Sigmoid colon (tissue), 7 donors: ENCODE measurements at places on chromosomes 2 and 18.

DNA sequence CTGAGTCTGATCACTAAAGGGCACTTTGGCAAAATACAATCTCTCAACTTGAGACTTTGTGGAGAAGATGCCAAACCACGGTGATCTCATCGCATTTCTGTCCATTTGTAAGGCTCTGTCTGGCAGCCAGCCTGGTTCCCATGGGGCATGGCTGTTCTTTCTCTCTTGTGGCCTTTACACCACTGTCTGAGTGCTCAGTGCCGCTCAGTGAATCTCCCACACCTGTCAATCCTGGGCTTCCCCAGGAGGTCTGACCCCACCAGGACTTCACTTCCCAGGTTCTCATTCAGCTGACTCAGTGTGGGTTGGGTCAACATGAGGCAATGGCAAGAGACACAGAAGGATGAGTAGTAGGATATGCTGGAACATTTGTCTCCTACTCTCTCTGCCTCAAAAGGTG is 96.8 kb upstream of the TRIB2 start:
- DNase-seq, result no peak

GRCh38 chr18:78906066-78906465 is 73.6 kb upstream of the SALL3 start:
- DNase-seq, result no peak

DNA sequence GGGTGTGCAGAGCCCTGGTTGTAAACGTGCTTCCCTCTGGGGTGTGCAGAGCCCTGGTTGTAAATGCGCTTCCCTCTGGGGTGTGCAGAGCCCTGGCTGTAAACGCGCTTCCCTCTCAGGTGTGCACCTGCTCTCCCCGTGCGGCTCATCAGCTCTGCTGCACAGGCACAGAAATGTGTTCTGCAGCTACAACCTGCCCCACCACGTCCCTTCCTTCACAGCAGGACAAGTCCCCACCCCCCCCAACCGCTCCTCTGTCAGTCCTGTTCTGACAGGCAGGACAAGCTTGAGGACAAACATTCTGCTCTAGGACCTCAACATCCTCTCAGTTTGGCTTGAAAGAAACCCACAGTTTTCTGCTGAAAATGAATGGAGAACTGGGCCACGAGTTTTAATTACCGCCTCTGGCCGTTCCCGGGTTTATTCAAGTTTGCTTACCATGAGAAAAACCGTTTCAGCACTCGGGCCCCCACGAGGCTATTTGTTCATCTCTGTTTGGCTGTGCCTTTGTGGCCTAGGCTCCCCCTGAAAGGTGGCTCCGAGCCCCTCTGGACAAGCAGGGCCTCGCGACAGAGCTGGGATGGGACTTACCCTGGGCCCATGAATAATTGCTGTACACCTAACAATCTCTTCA is 81.0 kb upstream of the ASB18 start:
- no peak for DNase-seq

- no peak for DNase-seq
These were observed 945 bp upstream of the ASXL2 start for GRCh38 chr2:25879133-25879730.

DNA sequence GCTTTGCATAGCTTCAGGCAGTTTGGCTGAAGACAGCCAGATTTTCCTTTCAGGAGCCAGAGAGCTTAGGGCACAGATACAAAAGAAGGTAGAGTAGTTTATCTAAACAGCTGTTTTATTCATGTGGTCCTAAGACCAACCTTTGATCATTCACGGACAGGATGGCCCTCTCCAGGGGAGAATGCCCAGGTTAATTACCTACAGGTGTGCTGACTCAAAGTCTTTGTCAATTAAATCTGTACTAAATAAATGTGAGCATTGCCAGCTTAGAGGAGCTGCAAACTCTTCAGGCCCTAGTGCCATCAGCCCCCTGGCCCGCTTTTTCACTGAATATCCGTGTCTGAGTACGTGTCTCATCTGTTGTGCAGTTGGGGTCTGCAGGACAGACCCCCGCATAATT is 554.7 kb downstream of the NUP35 start:
- DNase-seq, result no peak

GRCh38 chr2:729376-729861 is 52.2 kb upstream of the TMEM18 start:
- DNase-seq, result no peak

- no peak for DNase-seq
These were observed 49.9 kb upstream of the CALCRL start for GRCh38 chr2:187497858-187498463.

- no peak for DNase-seq
These were observed 36.6 kb upstream of the IKZF2 start for GRCh38 chr2:213187833-213188532.

DNA sequence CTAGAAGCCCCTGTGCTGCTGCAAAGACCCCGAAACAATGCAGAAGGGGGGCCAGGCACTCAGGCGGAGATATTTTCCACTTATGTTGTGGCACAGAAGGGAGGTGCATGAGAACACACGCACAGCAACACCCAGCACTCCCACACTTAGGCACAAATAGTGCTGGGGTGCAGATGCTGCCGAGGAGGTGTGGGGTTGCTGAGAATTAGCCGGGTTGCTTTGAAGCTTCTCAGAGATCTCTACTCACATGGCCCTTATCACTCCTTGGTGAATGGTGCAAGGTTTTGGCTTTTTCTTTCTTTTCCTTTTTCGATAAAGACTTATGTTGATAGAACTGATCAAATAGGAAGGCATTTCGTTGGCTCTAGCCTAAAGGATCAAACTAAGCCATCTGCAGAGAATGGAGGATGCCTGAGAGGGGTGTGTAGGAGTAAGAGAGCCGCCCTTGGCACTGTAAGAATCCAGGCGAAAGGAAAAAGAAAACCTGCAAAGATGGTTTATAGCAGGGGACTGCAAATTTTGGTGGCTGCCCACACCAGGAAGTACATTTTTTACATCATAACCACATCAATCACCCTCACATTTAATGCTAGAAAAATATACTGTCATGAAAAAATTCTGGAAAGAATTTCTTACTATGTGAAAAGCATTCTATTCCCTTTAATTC is 27.9 kb upstream of the FHL2 start:
- DNase-seq, result no peak

DNA sequence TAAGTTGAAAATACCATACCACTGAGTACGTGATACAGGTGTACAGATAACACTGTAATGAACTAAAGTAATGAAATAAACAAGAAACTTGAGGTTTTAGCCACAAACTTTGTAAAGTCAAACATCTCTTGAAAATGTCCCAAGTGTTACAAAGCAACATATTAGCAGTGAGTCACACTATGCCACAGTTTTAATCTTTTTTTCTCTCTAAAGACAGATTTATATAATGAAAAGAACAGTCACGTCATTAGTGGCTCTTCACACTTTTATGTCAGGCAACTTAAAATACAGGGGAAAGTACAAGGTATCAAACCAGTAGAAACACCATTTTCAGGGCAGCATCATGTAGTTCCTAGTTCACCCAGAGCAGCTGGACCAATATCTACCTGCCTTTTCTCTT is 42.1 kb downstream of the RAPH1 start:
- no peak for DNase-seq

GRCh38 chr2:6937157-6937556 is 19.9 kb downstream of the RNF144A start:
- DNase-seq, result no peak

- DNase-seq, result no peak
These were observed 317.5 kb downstream of the TMX3 start for GRCh38 chr18:68397241-68398035.

GRCh38 chr2:71190656-71191569 is 36.0 kb downstream of the PAIP2B start:
- no peak for DNase-seq

DNA sequence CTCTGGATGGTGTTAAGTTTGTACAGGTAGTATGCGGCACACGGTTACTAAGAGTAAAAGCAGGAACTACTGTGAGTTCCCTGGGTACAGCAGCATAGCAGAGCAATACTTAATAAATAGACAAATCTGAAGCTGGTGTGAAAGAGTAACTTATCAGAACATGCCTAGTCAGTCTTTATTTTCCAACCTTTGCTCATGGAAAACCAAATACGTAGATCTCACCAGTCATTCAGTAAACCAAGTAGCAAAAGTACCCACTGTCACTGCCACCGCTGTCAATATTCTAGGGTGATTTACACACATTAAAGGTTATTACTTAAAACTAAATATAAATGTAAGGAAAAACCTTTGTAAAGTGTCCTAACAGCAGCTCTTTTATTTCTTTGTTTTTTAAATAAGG is 35.0 kb downstream of the SIGLEC15 start:
- no peak for DNase-seq

DNA sequence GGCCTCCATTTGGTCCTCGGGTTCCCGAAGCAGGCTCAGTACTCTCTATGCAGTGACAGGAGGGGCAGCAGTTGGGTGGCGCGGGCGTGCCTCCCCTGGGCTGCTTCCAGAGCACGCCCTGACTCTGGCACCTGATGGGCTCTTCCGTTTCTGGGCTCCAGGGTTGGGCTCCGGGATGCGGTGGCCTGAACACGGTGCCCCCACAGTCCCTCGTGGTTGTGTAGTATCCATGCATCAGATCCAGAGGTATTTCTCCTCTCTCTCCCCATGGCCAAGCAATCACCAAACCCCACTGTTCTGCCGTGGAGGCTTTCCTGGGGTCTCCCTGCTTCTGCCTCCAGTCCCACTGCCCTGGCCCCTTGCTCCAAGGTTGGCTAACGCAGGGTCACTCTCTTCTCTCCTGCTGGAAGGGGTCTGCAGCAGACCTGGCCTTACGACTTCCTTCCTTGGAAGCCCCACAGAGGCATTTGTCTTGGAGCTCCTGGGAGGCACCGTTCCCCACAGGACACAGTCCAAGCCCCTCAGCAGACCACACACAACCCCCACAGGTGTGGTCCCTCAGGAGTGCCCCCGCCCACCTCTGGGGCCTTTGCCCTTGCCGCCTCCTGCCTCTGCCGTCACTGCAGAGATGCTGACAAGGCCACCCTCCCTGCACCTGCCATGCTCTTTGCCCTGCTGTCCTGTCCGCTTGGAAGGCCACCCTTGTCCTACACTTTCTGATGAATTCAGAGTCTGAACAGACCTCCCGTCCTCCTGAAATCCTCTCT is 136.6 kb upstream of the ASB18 start:
- no peak for DNase-seq

DNA sequence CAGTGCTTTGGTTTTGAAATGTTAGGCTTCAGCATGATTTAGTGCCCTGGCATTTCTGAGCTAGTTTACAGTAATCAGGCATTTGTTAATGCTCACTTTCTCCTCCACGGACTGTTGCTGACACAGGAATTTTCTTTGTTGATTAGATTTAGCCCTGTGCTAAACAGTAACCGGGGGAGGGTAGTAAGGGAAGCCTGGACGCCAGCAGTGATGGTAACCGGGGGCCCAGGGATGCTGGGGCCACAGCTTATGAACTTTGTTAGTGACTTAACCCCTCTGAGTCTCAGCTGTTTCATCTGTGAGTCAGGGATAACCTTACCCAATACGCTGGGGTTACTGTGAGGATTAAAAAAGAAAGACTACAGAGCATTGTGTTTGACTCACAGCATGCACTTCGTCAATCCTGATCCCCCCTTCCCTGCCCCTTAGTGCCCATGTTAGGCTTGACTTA is 33.5 kb downstream of the KLHL29 start:
- no peak for DNase-seq

- no peak for DNase-seq
These were observed 56.3 kb downstream of the SRBD1 start for GRCh38 chr2:45554742-45555140.

DNA sequence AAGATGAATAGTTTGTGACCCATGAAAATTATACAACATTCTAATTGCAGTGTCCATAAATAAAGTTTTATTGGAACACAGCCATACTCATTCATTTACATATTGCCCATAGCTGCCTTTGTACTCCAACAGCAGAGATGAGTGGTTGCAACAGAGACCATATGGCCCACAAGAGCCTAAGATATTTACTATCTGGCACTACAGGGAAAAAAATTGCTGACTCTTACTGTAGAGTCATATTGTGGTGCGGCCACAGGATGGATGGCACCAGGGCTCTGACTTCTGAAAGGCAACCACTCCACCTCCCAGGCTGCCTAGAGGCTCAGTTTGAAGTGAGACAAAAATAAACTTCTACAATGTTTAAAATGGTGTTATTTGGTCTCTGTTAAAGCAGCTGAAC is 404.0 kb upstream of the ATP5MC3 start:
- DNase-seq, result no peak

DNA sequence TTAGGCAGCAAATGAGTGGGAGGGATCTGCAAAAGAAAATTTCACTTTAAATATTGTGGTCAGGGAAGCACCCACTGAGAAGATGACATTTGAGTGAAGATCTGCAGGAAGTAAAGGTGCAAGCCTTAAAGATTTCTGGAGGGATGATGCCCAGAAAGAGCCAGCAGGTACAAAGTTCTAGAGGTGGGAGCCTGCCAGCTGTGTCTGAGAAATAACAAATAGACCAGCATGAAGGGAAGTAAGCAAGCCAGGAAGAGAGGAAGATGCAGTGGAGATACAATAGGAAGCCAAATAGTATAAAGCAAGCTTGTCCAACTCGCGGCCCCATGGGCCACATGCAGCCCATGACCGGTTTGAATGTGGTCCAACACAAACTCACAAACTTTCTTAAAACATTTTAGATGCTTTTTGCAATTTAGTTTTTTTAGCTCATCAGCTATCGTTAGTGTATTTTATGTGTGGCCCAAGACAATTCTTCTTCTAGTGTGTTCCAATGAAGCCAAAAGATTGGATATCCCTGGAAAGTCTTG is 489.9 kb downstream of the DCC start:
- DNase-seq, result no peak

DNA sequence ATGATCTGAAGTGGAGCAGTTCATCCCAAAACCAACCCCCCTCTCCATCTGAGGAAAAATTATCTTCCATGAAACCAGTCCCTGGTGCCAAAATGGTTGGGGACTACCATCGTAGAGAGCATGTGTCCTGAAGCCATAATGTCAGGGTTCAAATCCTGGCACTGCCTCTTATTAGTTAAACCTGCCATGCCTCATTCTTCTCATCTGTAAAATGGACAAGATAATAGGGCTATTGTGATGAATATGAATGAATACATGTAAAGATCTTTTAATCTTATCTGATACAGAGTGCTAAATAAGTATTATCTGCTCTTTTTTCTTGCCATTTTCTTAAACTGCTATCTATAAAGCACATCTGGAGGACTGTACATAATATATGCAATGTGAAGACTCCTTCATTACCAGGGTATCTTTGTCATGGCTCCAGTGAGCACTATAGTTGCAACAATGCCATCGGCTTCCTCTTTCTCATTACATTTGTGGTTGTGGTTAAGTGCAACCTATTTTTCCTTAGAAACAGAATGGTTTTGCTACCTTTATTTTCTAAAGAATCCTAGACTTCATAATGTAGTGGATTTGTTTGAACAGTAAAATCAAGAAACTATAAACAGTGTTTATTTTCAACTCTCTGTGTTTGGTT is 27.0 kb downstream of the MFSD6 start:
- DNase-seq, result no peak

- DNase-seq, result no peak
These were observed 141.5 kb downstream of the WDSUB1 start for GRCh38 chr2:159144776-159145614.

DNA sequence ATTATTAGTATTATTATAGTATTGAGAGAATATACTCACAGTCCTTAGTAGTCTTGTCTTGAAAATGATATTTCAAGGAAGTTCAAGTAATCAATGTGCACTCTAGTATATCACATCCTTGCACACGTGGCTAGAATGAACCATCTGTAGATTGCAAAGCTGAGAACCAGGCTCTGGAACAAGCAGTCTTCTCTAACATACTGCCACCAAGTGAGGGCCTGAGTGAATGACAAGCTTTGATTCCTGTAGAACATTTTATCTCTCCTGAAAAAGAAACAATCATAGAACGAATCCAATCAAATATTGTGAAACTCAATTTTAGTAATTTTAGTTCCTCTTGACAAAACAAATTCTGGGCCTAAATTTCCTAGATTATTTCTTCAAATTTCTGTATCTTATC is 55.3 kb upstream of the SULT1C3 start:
- no peak for DNase-seq

GRCh38 chr2:29022679-29023078 is 41.6 kb downstream of the TOGARAM2 start:
- no peak for DNase-seq
